SJSA1 (cell line): ENCODE measurements at places on chromosomes 2 and 18. TPM values are rescaled to one million over a fixed set of nuclear protein-coding genes. Genes with fewer than 3 reads are reported as not detected.

GRCh38 chr2:105795575-105795934 is 50.8 kb downstream of the NCK2 start:
- DNase-seq = no peak

DNA sequence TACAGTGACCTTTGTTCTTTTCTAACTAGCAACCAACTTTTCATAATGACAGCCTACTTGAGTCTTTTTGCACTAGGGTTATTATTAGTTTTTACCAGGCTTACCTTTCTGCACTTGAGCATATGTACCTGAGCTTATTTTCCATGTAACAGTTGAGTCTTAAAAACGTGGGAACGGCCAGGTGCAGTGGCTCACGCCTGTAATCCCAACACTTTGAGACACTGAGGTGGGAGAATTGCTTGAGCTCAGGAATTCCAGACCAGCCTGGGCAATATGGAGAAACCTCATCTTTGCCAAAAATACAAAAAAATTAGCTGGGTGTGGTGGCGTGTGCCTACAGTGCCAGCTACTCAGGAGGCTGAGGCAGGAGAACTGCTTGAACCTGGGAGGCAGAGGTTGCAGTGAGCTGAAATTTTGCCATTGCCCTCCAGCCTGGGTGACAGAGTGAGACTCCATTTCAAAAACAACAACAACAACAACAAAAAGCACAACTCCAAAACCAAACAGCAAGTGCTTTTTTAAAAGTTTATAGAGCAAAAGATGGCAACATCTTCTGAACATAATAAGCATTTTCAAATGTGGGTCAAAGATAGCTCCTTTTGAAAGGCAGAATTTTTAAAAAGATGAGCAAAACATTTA is 57.1 kb upstream of the CD28 start:
- DNase-seq = no peak

The BMP10 gene
- not detected in 2 replicates for total RNA-seq

DNA sequence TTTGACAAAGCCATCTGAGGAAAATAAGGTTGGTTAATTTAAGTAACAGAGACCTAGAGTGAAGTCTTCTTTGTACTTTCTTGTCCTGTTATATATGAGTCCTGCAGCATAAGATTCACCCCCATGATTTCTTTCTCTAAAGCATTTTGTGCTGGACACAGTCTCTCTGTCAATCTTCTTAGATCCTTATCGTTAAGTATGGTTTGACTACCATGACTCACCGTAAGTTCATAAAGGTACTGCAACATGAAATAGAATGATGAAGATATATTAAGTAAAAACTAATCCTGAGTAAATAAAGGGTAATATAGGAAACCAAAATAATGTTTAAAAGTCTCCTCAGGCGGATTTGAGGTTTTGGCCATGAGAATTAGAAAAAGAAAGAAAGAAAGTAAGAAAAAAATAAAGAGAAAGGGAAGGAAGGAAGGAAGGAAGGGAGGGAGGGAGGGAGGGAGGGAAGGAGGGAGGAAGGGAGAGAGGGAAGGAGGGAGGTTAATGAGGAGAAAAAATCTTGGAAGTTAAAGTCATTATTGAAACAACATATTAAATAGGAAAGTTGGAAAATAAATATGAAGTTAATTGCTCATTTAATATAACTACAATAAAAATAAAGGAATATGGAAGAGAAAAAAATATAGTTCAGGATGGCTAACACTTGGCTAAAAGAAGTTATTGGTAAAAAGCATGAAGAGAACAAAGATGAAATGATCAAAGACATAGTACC is 980.3 kb upstream of the CDH2 start:
- DNase-seq = no peak

The SP100 gene
- 42.2 and 63.3 TPM in 2 replicates for total RNA-seq
